H9 (cell line): ENCODE measurements at places on chromosomes 4 and X. TPM values are rescaled to one million over a fixed set of nuclear protein-coding genes. Genes with fewer than 3 reads are reported as not detected.
A peak's percentile ranks its signal among the peaks of the same experiment; 100 is the strongest.

Gene NPNT
- 0.37 TPM in 2 replicates for total RNA-seq

Gene UGT2B11
- not detected in 2 replicates for total RNA-seq

Gene DRD5
- total RNA-seq: not detected in 2 replicates

DNA sequence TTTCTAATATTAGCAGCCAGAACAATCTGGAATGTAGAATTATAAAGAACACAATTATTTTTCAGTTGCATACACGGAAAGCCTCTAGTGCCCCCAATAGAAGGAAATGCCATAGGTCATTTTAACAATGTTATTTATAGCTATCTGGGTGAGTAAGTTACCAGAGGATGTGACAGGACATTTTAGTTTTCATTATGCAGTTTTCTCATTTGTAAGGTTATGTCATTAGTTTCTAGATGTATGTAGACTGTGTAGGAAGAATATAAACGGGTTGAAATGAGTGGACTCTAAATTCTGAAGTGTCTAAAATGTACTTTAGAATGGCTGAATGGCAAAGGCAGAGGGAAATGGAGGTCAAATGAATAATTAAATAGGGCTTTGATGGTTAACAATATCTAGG is 213.3 kb downstream of the DTHD1 start:
- no peak for DNase-seq

DNA sequence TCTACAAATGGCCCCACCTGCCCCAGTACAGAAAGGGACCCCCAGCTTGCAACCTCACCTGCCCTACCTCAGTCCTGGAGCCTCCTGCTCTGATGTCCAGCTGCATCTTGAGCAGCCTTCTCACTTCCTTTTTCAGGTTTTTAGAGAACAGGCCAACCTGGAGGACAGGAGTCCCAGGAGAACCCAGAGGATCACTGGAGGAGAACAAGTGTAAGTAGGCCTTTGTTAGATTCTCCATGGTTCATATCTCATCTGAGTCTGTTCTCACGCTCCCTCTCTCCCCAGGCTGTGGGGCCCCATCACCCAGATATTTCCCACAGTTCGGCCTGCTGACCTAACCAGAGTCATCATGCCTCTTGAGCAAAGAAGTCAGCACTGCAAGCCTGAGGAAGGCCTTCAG is 3.6 kb downstream of the MAGEA11 start:
- DNase-seq: no peak

DNA sequence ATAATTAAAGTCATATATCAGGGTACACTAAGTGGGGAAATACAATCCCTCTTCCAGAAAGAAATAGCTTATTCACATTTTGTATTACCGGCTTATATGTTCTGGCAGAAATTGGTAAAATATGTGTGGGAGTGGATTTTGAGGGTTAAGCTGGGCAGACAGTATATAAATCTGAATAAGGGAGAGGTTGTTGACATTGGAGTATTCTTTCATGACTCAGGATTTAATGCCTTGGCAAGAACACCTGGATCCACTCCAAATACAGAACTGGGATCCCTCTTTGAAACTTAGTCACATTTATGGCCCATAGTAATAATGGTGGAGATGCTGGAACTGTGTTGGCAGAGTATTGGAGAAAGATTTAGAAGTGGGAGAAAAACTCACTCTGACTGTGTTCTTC is 54.3 kb upstream of the TET2 start:
- no peak for DNase-seq

GRCh38 chr4:72568959-72569718 is at the start of gene ADAMTS3:
Gene ADAMTS3, minus strand, starts transcription at chr4:72569221. Its CDS starts 459 bp downstream, at chr4:72568762.
- DNase-seq: peak; percentile 90

- DNase-seq: no peak
Measured at GRCh38 chr4:168019921-168020320, 72.4 kb upstream of the ANXA10 start.

- no peak for DNase-seq
Measured at GRCh38 chrX:111257733-111258132, 12.6 kb downstream of the CAPN6 start.

GRCh38 chrX:112844250-112844649 is 3.6 kb upstream of the AMOT start:
- no peak for DNase-seq

DNA sequence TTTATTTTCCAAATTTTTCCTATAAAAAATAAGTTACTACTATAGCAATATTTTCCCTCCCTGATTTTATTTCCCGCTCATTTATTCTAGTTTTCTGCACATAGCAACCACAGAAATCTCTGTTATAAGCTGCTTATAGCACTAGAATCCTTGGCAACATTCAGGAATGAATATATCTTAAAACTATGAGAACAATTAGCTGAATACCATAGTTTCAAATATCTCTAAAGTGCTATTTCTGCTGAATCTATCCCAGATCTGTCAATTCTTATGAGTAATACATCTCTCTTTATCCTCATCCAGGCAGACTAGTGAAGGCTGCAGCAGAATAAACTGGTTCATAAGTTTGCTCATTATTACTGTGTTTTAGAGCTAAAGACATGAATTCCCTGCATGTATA is 622.9 kb upstream of the DIPK2B start:
- DNase-seq: no peak

GRCh38 chr4:141046255-141046654 is 87.0 kb downstream of the RNF150 start:
- no peak for DNase-seq

DNA sequence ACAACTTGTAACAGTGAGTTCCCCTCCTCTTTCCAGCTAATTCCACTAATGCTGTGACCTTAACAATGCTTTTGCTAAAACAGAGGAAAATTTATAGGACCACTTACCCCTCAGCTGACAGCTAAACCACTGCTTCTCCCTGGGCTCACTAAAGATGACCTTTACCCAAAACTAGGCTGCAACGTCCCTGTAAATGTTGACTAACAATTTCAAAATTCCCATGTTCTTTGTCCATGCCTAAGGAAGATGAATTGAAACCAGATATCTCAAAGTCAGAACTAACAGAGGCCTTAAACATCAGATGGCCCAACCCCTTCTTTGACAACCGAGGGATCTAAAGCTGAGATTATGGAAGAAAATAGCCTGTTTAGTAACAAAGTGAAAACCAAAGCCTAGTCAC is 32.5 kb downstream of the AFAP1 start:
- no peak for DNase-seq

DNA sequence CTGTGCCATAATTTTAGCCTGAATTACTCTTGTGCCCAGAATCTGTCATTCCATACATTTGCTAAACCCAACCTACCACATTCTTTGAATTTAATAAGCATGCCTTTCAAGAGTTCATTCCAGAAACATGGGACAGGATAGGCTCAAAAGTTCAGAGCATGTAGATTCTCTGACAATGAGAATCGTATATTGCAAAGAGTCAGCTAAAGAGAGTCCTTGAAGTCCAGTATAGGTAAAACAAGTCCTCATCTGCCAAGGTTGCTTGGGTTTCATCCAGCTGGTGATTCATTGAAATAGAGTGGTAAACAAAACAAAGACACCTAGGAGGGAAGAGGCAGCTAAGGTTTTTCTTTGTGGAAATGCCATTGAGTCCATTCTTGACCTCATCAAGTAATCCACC is 249.3 kb upstream of the DIPK2B start:
- no peak for DNase-seq
